ENCODE measurements at places on chromosomes 1 and 21.

- DNase-seq = no peak
These were observed 317.0 kb downstream of the USP25 start for GRCh38 chr21:16046656-16047330.

DNA sequence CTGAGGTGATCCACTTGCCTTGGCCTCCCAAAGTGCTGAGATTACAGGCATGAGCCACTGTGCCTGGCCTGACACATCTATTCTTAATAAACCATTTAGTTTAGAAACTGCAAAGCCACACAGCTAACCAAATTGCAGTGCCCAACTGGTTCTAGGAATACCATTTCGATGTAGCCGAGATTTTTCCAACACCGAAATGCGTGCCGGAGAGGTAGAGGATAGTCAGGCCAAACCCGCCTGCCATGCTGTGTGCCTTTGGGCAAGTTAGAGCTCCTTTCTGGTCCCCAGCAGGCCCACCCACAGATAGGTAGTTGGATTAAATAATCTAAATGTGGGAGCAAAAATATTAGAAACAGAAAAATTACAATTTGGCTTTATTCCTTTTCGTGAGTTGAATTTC is 254.4 kb downstream of the FOXD2 start:
- no peak for DNase-seq

DNA sequence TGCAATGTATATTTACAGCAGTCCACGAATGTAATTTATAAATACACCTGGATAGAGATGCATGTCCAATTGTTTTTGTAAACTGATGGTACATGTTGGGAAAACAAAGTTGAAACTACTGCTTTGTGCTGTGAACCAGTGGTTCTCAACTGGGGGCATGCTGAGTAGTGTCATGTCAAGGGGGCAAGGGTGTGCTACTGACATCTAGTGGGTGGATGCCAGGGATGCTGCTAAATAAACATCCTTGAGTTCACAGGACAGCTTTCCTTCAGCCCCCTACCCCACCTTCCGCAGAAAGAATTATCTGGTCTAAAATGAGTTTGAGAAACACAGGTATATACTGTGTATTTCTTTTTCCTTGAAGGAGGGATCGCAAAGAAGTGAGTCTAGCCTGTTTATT is 95.9 kb downstream of the RASAL2 start:
- DNase-seq = no peak

- no peak for DNase-seq
These were observed 55.9 kb downstream of the CD58 start for GRCh38 chr1:116514708-116515525.

- no peak for DNase-seq
These were observed 56.5 kb downstream of the FOXO6 start for GRCh38 chr1:41417746-41418145.

- DNase-seq = no peak
These were observed 5.3 kb downstream of the UHMK1 start for GRCh38 chr1:162502928-162503327.

- no peak for DNase-seq
These were observed 24.2 kb upstream of the DYNLT5 start for GRCh38 chr1:66728021-66728420.

Measured in activated CD4-positive, alpha-beta T cell treated with anti-CD3 and anti-CD28 coated beads for 1 hour (primary cell).